ENCODE measurements at places on chromosomes 3 and 15.

GRCh38 chr15:89136818-89137772 lies 48.8 kb downstream of the ABHD2 start:
- no peaks in the 10 kb centered on the region for H3K36me3 ChIP-seq
- DNase-seq = no peak
- H3K4me3 ChIP-seq = no peak overlapping the region
- H3K27ac ChIP-seq = peak overlapping the region; percentile 67
- no peaks in the 10 kb centered on the region for H3K27me3 ChIP-seq

GRCh38 chr15:28986108-28986507 lies 100.3 kb downstream of the APBA2 start:
- no peaks in the 10 kb centered on the region for H3K36me3 ChIP-seq
- peaks cover 3% of the 10 kb centered on the region for H3K27me3 ChIP-seq
- no peak for DNase-seq
- H3K4me1 ChIP-seq = no peaks in the 10 kb centered on the region

DNA sequence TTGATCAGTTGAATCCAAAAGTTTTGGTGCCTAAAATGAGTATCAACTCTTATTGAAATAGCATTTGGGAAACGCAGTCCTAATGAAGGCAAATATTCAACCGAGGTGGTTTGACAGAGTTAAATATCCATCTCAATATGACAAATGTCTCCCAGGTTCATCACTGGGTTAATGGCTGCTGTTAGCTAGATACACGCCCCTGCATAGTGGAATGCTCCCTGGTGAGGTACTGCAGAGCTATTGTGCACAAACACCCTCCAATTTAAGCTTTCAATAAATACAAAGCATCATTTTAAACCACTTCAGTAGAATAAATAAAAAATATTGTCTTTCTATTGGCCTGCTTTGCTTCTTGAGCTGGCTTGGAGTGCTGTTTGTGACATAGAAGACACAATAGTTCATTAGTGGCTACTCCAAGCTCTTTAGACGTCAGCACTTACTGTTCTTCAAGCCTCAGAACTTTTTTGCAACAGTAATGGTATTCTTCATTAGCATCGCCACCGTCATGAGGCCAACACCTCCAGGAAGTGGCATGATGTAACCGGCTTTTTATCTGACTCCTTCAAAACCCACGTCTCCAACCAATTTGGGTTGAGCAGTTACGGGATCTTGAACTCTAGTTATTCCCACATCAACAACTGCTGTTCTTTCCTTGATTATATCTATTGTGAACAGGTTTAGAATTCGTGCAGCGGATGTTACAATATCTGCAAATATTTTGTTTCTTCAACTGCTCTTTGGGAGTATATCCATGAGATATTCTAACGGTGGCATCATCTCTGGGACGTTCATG lies 1159.6 kb upstream of the EPHA6 start:
- no peak for DNase-seq
- H3K27ac ChIP-seq = no peak overlapping the region
- H3K4me3 ChIP-seq = no peak overlapping the region

GRCh38 chr3:5021116-5022092 lies 42.2 kb downstream of the BHLHE40 start:
- H3K4me1 ChIP-seq = peaks cover 33% of the 10 kb centered on the region
- H3K27me3 ChIP-seq = no peaks in the 10 kb centered on the region
- no peaks in the 10 kb centered on the region for H3K36me3 ChIP-seq
- H3K27ac ChIP-seq = no peak overlapping the region

GRCh38 chr3:167166594-167167253 lies 213.4 kb downstream of the ZBBX start:
- H3K27ac ChIP-seq = no peak overlapping the region
- no peaks in the 10 kb centered on the region for H3K36me3 ChIP-seq
- H3K27me3 ChIP-seq = no peaks in the 10 kb centered on the region
- no peak for DNase-seq

- H3K27me3 ChIP-seq = no peaks in the 10 kb centered on the region
- H3K4me1 ChIP-seq = peaks cover 61% of the 10 kb centered on the region
- H3K27ac ChIP-seq = peak overlapping the region; percentile 31
- no peak overlapping the region for H3K4me3 ChIP-seq
Measured at GRCh38 chr3:37932505-37932904, 58.1 kb upstream of the VILL start.

Measured in tibial artery (tissue), 4 donors.